ENCODE measurements at places on chromosomes 11 and 22.

- no peak for DNase-seq
Measured at GRCh38 chr11:24773322-24773721, 276.5 kb downstream of the LUZP2 start.

- DNase-seq, result no peak
Measured at GRCh38 chr11:118078911-118079411, 2.1 kb downstream of the TMPRSS4 start.

DNA sequence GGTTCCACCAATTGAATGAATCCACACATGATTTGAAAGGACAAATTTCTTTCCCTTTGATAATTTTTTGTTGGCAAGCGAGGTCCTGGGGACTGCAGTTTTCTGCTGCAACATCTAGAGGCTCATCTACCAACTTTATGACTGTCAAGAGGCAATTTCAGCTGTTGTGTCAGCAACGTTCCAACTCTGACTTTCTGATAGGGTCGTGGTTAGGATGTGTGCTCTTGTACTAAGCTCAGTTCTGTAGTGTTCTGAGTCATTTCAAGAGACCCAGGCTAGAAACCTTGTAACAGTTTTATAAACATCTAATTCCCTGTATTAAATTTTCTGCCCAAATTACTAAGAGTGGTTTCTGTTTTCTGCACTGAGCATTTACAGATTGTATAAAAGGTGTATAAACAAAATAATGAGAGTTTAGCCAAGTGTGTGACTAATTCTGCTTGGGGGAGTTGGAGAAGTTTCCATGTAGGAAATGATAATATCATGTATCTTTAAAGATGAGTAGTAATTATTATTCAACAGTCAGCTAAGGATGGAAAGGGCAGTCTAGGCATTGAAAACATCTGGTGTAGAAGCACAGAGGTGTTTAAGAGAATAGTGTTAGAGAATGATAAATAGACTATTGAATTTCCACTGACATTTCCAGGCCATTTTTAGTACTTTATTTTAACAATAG lies 72.2 kb downstream of the RBMXL2 start:
- no peak for DNase-seq

GRCh38 chr11:1125803-1126202 lies 31.9 kb upstream of the MUC5AC start:
- DNase-seq, result peak; percentile 28

- DNase-seq, result no peak
Measured at GRCh38 chr11:70233511-70233934, 30.4 kb downstream of the FADD start.

DNA sequence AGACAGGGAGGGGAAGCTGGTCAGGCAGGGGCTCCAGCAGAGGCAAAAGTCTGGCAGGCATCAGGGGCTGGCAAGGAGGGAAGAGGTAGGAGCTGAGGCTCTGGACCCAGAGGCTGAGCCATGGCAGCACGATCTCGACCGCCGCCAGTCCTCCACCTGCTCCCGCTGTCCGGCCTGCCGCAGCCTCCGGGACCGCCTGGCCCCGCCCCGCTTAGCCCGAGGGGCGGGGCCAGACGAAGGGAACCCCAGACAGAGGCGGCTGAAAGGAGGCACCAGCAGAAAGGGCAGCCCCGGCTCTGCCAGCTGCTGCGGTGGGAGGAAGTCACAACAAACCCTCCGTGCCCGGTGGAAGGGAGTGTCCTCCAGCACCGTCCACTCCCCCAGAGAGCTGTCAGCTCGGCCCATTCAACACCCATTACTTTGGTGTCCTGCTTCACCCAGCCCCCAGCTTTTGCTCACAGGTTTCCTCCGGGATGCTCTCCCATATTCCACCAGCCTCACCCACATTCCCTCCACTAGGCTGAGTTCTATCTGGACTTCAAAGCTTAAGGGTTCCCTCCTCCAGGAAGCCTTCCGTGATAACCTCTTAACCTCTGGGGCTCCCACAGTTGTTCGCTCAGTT lies at the start of gene MFNG:
TSS of gene MFNG (minus strand) at position 161 of the 622 bp plus-strand sequence. CDS start 207 bp downstream, outside the sequence.
- peak; percentile 79 for DNase-seq

DNA sequence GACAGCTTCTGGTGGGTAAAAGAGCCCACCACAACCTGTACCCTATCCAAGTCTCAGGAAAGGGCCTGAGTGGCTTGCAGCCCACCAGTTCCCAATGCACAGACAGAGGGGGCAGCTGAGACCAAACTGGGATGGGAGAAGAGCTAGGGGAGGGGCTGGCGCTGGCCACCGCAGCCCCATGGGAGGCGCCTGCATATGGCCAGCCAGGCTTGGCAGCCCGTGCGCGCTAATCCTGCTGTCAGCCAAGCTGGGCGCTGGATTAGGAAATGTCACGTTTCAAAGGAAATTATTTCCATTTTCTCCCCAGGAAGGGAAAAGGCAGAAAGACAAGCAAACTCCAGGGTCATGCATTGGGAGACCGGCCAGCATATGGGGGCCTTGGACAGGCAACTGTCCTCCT lies 236.8 kb downstream of the BUD13 start:
- DNase-seq, result no peak

- no peak for DNase-seq
Measured at GRCh38 chr11:12832480-12833224, 158.4 kb downstream of the TEAD1 start.

DNA sequence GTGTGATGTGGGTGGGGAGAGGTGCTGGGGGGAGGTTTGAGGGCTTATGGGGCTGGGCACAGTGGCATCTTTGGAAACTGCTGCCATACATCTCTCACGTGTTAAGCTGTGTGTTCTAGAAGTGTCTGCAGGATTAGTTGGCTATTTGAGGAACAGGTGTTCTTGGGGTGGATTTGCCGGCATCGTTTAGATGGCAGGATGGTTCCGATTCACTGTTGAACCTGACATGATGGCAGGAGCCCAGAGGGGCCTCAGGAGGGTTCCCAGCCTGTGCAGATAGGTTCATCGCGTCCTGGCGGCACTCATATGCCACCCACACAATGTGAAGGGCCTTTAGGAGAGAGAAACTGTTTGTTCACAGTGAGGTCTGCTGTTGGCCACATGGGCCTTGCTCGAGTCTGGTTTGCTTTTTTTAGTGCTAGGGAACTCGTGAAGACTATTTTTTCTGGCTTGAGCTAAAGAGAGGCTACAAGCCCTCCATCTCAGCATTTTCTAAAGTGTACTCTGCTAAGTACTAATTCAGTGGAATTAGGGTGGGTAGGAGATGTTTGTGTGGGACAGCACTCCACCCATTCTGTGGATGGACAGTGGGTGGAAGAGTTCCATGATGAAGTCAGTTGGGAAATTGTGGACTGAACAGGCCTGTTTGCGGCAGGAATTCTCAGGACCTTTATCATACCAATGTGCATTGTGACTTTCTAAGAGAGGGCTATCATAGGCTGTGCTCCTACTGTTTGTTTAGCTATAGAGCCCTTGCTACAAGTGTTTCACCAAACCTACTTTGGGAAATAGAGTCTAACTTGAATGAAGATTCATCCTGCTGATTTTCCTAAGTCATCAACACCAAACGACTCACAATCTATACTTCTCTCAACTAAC lies 55.4 kb upstream of the PLET1 start:
- no peak for DNase-seq

DNA sequence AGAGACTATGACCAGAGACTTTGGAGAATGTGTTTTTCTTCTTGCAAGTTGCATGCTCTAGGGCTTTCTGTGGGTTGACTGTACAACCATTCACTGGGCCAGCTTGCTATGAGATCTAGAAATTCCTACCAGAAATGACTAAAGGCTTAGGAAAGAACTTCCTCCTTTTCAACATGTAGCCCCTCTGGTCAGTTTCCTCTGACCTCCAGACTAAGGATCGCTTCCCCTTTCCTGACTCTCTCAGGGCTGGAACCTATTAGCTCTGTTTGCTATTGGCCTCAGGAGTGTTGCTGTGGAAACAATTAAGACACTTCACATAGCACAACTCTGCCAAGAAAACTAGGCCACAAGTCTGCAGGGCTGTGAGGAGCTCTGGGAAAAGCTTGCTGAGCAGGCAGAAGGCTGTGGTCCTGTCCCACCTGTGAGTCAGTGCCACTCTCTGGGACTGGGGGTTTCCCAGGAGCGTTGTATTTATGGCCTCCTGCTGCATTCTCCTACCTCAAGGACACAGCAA lies 10.7 kb downstream of the CRY2 start:
- DNase-seq, result no peak

DNA sequence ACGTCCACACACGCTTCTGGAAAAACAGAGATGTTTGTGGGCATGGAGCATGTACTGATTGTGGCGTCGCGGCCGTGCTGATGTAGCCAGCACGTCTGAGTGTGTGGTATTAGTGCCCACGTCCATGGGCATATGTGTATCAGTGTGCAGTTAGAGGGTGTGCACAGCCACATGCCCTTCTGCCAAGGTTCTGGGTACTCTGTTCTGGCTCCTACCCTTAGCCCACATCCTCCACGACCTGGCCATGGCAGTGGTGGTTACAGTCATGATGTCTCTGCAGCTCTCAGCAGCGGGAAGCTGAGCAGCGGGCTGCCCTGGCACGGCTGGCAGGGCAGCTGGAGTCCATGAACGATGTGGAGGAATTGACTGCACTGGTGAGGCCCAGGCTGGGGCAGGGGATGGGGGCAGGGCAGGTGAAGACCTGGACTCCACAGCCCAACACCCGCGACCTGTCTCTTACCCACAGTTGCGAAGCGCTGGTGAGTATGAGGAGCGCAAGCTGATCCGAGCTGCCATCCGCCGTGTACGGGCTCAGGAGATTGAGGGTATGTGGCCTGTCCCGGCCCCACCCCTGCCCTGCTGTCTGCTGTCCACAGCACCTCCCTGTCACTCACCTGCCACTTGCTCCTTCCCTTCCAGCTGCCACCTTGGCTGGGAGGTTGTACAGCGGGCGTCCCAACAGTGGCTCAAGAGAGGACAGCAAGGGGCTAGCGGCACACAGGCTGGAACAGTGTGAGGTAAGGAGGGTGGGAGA lies 7.3 kb downstream of the SMTN start:
- no peak for DNase-seq

DNA sequence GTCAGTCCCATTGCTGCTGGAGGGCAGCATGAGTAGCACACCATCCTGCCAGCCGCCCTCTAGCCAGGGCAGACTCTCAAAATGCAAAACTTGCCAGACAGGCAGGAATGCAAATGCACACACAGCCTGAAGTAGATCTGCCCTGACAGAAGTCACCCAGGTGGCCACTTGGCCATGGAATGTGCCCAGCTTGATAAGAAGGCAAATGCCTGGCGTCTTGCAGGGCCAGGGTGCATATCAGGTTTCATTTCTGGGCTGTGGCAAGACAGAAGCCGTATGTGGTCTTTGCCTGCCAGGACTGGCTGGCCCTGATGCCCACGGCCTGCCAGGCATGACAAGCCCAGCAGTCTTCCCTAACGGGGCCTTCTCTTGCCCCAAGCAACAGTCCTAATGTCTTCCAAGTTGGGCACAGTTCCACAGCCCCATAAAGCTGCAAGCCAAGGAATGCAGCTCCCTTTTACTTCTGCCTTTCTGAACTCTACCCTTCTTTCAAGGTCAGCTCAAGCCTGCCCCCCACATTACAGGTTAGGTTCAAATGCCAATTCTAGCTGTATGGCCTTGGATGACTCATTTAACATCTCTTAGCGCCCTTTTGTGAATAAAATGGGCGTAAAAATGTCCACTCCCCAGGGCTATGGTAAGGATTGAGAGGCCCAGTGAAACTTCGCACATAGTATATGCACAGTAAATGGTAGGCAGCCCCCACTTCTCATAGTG lies 29.7 kb downstream of the POU2AF3 start:
- DNase-seq, result no peak

- no peak for DNase-seq
Measured at GRCh38 chr22:43218786-43219185, 31.9 kb upstream of the TTLL12 start.

GRCh38 chr11:34825315-34825669 lies 90.9 kb downstream of the APIP start:
- DNase-seq, result no peak

DNA sequence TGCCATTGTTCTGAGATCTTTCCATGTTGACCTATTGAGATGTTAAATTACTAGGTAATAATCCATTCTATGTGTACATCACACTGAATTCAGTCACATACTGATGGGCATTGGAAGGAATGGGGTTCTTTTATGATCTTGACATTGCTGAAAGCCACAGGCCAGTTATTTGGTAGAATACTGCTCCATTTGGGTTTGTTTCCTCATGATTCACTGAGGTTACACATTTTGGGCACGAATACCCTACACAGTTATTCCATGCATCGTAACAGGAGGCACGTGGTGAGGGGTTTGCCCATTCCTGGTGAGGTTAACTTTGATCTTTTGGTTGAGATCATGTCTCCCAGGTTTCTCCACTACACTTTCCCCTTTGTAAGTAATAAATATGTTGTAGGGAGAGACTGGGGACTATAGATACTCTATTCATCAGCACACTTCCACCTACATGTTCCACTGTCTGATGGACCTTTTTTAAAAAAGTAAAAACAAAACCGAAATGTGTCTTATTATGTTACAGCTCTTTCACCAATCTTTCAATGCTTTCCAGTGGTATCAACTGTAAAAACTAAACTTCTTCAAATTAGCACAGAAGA lies 12.0 kb upstream of the FOLR1 start:
- no peak for DNase-seq

DNA sequence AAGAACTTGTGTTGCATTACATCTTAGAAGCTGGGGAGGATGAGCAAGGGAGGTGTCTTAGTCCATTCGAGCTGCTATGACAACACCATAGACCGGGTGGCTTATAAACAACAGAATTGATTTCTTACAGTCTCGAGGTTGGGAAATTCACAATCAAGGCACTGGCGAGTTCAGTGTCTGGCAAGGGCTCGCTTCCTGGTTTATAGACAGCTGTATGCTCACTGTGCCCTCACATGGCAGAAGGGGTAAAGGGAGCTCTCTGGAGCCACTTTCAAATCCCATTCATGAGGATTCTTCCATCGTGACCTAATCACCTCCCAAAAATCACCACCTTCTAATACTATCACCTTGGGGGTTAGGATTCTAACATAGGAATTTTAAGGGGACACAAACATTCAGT lies 150.0 kb upstream of the NECTIN1 start:
- DNase-seq, result no peak

GRCh38 chr11:2296913-2297622 lies 4.7 kb downstream of the C11orf21 start:
- DNase-seq, result no peak

GRCh38 chr11:126375726-126376125 lies 20.2 kb downstream of the ST3GAL4 start:
- DNase-seq, result no peak

GRCh38 chr22:45907378-45907777 lies 69.6 kb downstream of the WNT7B start:
- DNase-seq, result no peak

- DNase-seq, result no peak
Measured at GRCh38 chr22:38126928-38127668, 16.6 kb upstream of the BAIAP2L2 start.

DNA sequence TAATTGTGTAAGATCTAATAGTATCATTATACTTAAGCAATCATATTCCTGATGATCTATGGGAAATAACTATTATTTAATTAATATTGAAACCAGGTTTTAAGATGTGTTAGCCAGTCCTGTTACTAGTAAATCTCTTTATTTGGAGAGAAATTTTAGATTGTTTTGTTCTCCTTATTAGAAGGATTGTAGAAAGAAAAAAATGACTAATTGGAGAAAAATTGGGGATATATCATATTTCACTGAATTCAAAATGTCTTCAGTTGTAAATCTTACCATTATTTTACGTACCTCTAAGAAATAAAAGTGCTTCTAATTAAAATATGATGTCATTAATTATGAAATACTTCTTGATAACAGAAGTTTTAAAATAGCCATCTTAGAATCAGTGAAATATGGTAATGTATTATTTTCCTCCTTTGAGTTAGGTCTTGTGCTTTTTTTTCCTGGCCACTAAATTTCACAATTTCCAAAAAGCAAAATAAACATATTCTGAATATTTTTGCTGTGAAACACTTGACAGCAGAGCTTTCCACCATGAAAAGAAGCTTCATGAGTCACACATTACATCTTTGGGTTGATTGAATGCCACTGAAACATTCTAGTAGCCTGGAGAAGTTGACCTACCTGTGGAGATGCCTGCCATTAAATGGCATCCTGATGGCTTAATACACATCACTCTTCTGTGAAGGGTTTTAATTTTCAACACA lies 6.4 kb downstream of the BIRC3 start:
- no peak for DNase-seq
